OCI-LY7 (cell line): ENCODE measurements at places on chromosomes 4 and X.

- peak; percentile 91 for DNase-seq
These were observed 1.0 kb upstream of the ARHGAP4 start for GRCh38 chrX:153926858-153927671.

DNA sequence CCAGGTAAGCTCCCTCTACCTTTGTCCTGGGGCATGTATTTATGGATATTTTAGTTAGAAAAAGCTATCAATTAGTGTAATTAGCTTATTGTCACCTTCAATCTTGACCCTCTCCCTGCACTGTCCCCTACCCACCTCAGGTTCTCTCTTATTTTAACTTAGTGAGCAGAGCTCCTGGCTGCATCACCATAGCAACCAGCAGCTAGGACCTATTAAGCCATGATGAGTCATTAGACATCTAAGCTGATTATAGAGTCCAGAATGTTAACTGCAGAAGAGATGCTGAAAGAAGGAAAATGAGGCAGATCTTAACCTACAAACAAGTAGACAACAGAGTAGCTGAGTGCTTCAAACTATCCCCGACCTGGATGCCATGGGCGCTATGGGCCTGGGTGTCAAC is 36.6 kb downstream of the MAGEE2 start:
- no peak for DNase-seq

GRCh38 chr4:108247387-108248049 is 78.8 kb upstream of the LEF1 start:
- no peak for DNase-seq

GRCh38 chr4:31445526-31445925 is 725.4 kb downstream of the PCDH7 start:
- no peak for DNase-seq

GRCh38 chrX:42976746-42977366 is 198.9 kb upstream of the PPP1R2C start:
- peak; percentile 19 for DNase-seq

GRCh38 chrX:71629467-71629866 is 11.2 kb upstream of the CXCR3 start:
- DNase-seq = peak; percentile 61

DNA sequence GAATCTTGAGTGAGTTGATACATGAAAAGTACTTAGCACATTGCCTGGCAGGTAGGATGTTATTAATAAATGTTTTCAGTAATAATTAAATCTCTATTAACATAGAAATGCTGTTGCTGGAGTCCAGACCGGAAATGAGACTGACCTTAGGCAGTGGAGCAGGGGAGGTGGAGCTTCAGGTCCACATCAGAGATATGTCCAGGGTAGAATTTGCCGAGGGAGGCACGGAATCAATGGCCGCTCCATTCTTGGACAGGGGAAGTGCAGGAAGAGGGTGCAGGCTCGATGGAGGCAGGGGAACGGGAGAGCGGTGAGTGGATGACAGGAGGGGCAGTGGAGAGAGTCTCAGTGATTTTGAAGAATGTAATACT is 107.3 kb downstream of the GATB start:
- DNase-seq = no peak

DNA sequence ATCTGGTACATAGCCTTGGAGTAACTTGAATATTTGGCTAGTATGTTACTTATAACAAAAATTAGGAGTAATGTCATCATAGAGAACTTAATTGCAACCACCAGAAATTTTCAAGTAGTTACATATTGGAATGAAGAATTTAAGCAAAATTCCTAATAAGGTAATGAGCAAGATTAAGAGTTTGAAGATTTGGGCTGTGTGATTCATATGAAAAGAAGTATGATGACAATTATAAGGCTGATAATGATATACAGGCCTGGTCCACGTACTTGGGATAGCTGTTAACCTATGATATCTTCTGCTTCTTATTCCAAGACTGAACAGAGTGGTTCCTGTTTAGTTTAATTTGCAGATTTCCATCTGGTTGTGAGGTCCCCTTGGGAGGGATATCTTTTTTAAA is 463.9 kb downstream of the RAPGEF2 start:
- DNase-seq = no peak
